Activated CD4-positive, alpha-beta memory T cell treated with anti-CD3 and anti-CD28 coated beads for 36 hours (primary cell): ENCODE measurements at places on chromosomes 11 and 22.

GRCh38 chr11:43467958-43468357 is 109.2 kb downstream of the TTC17 start:
- no peak for DNase-seq

DNA sequence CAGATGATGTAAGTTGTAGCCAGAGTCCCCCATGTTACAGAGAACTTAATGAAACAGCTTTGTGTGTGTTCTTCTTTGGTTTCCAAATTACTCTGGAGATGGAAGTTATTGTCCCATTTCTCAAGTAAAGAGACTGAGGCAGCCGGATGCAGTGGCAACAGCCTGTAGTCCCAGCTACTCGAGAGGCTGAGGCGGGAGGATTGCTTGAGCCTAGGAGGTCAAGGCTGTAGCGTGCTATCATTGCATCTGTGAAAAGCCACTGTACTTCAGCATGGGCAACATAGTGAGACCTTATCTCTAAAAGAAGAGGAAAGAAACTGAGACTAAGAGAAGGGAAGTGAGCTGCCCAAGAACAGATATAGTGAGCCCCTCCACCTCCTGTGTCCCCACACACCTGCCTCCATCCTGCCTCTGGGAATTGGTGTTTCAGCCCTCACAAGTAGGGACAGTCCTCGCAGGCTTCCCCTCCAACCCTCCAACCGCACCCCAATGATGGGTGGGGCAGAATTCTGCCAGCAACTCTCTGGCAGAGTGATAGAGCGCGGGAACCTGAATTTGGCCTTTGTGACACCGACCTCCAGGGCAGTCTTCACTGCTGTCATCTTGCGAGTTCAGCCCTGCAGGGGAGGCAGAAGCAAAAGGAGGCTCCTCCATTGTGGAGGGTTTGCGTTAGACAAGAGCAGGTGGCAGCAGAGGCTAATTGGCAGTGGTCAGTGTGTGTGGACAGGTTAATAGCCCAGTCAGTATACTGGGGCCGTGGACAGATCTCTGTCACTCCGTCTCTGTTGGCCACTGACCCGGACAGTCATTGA is 1.6 kb downstream of the PDXP start:
- DNase-seq = no peak

DNA sequence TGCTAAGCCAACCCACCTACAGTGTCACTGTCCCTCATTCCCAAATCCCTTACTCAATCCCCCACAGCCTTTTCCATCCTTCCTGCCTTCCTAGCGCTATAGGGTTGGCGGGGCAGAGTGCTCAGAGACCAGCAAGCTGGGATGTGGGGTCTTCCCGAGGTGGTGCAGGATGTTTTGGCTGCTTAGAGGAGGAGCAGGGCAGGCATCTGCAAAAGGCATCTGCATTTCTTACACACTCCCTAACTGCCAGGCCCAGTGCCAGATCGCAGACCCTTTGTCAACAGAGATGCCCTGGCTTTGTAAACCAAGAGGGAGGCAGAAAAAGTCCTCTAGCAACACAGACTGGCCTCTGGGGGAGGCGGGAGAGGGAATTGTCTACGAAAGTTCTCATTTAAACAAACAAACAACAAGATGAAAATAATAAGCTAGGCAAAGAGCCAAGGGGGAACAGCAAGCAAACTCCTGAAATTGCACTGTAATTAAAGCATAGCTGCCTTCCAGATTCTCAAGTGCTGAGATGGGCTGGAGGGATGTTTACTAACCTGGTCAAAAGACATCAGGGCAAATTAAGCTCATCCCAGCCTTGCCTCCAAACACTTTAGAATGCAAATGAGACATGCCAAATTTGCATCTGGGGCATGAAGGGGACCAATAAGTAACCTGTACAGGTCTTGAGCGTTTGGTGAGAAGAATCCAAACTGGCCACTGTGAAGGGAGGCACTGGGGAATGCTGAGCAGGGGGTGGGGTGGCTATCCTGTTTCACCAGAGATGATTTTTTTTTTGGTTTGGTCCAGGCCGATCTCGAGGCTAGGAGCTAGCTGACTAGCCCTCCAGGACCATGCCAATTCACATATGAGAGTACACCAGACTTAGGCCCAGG is 38.1 kb upstream of the ADA2 start:
- DNase-seq = no peak

GRCh38 chr11:67280788-67281551 is 8.1 kb upstream of the ANKRD13D start:
- no peak for DNase-seq

DNA sequence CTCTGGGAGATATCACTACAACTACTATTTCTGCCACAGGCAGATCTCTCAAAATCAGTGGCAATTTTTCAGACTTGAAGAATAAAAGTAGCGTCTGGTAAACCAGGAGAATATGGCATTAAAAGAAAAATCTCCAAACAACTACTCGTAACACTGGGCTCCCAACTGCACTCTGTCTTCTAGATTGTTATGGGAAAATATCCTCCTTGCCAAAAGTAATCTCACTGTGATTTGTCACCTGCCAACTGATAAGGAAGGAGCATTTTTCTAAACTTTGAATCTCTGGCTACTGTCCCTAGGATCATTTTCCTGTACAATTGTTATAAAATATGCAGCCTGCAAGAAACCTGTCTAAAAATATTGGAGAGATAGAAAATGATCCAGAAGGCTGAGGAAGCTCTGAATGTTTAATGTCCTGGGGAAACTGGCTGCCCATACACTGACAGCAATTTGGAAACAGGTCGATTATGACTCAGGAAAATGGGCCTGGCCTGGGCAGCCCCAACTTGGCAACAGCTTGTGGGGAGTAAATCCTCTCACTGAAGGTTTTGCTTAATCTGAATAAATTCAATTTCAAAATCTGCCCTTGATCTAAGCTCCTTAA is 90.5 kb upstream of the DBX1 start:
- DNase-seq = no peak

- no peak for DNase-seq
These were observed 16.9 kb upstream of the SIK2 start for GRCh38 chr11:111585371-111585770.

DNA sequence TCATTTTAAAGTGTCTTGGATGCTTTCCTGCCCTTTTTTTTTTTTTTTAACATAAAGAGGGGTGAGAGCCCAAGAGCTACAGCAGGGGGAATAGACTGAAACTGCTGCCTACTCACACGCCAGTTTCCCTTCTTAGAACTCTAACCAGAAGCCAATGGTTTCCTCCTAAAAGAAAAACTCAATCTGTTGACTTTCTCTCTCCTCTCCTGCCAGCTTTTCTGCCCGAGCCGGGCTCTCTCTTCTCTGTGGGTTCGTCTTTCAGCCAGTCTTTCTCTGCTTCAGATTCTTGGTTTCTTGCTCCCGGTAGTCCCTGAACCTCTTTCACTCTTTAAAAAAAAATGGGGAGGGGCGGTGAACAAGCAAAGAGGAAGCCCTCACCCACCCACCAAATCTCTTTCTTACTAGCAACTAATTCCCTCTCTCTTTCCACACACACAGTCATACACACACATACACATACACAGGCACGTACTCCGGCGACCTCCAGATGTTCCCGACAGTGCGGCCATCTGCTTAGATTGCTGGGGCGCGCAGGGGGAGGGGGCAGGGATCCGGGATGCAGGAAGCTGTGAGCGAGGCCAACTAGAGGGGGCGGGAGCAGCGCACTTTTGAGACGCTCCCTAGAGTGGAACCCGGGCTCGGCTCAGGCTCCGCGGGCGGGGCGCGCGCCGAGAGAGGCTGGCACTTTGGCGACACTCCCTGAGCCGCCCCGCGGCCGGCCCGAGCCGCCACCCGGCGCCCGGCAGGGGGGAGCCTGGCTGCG is 444 bp upstream of the TSKU start:
- peak; percentile 81 for DNase-seq

DNA sequence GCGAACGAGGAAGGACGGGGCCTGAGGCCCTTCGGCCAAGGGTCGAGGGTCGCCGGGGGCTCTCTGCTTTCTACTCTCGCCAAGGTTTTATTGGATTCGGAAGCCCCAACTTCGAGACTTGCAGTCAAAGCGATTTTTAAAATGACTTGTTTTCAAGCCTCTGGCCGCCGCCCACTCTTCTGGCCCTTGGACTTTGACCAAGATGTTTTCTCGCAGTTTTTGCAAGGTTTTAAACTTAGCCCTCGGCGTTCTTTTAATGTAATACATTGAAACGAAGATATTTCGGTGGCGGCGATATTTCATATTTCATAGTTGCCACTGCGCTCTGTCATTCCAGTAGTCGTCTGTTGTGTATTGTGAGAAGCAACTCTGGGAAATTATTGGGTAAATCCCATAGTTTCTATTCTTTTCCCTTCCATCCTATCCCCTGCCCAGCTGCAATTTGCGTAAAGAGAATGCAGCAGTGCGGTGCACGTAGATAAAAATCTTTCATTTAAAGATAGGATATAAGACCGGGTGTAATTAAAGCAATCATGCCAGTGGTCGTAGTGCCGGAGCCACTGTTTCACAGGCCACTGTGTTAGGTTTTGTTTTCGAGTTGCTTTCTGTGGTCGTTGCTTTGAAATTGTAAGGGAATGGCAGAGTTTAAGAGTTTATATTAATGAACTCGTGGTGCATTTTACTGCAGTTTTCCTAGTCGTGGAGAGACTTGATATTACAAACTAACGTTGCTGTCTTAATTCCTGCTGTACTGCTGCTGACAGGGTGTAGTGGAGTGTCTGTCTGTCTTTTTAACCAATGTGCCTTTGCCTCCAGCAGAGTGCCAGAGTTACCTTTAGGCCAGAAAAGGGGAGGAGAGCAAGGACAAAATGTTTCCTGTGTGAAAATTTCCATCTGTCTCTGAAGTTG is 702 bp downstream of the BIRC2 start:
- peak; percentile 36 for DNase-seq

GRCh38 chr11:60764879-60765278 is 8.2 kb downstream of the MS4A15 start:
- no peak for DNase-seq

DNA sequence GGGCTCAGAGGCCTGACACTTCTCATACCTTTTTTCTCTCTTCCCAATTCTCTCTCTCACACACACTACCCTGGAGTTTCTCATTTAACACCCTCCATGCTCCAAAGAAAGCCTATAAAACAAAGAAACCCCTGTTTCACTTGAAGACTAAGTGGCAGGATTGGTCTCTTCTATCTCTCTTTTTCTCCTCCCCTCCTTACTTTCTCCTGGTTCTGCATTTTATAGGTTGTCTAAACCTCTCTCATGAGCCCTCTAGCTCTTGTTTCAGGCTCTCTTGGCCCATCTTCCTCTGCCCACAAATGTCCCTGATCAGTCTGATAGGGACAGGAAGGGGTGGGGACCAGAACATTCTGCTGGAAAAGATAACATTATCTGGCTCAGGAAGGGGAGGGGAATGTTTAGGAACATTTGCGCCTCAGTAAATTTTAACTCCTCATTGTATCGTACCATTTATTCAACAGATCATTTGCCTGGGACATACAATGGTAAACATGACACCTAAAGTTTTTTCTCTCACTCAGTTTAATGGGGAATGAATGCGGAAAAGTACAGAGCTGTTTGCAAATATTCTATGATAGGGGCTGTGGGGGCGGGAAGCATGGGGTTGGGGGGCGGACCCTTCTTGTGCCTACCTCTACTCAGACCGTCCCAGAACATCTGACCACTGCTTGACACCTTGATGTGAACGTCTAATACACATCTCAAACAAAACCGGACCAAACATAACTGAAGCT is 10.8 kb downstream of the CRYBA4 start:
- no peak for DNase-seq

DNA sequence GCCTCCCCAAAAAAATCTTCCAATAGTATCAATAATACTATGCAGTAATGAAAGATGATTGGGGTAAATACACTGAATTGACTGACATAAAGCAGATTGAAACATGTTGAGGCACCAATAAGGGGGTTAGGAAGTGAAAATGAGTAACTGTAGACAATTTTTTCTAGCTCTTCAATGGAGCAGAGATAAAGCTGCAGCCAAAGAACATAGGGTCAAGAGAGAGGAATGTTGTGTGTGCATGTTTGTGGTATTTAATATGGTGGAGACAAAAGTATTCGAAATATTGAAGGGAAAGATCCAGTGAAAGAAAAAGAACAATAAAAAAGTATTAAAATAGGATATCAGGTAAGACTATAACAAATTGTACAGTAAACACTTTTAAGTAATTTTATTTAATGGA is 450.0 kb upstream of the CCDC179 start:
- no peak for DNase-seq

GRCh38 chr11:32034149-32034548 is 56.7 kb upstream of the RCN1 start:
- DNase-seq = no peak

- DNase-seq = peak; percentile 79
These were observed 128.5 kb downstream of the CEP164 start for GRCh38 chr11:117456027-117456720.

GRCh38 chr11:9601876-9602199 is 28.4 kb downstream of the WEE1 start:
- no peak for DNase-seq

DNA sequence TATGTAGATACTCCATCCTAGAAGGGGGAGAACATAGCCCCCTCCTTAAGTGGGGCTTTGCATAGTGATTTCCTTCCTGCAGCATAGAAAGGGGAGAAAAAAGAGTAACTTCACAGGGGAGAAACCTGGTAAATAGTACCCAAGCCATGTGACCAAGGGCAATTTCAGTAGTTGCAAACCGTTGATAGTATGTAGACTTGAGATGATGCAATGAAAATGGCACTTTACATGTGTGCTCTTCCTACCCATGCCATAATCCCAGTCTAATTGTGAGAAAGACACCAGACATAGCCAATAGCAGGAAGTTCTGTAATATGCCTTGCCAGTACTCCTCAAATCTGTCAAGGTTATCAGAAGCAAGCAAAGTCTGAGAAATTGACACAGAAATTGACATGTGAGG is 104.1 kb downstream of the NCAM1 start:
- DNase-seq = no peak

DNA sequence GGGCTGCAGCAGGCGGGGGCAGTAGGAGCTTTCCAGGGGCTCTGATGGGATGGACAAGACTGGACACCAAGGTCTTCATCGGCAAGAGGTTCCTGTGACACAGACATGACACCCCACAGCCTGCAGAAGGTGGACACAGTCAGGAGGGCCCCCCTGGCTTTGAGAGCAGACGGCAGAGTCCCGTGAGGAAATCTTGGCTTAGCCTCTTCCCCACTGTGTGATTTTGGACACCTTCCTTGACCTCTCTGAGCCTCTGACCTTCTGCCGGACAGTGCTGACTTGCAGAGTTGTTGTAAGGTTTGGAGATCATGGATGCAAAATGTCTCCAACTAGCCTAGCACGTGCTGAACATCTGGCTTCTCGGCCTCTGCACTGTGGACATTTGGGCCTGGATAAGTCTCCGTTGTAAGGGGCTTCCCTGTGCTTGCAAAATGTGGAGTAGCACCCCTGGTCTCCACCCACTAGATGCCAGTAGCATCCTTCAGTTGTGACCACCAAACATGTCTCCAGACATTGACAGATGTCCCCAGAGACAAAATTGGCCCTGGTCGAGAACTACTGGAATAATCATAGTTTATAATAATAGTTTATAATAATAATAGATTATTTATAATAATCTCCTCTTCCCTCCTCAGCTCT is 54.6 kb downstream of the MCM5 start:
- no peak for DNase-seq

DNA sequence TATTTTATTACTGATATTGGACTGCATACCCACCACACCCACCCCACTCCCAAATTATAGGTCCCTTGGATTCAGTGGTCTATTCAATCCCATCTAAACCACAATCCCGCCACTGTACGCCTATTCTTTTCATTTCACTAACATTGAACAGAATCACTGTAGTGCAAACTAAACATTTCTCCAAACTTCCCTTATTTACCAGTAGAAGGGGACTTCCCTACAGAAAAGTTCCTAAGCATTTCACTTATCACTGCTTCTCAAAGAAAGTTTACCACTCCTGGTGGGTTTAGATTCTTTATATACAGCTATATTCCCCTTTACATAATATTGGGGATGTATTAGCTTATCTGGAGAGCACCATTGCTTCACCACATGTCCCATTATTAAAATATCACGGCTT is 29.3 kb downstream of the OR8B12 start:
- DNase-seq = no peak
